ENCODE measurements at places on chromosomes 7 and 10.
A peak's percentile ranks its signal among the peaks of the same experiment; 100 is the strongest.

DNA sequence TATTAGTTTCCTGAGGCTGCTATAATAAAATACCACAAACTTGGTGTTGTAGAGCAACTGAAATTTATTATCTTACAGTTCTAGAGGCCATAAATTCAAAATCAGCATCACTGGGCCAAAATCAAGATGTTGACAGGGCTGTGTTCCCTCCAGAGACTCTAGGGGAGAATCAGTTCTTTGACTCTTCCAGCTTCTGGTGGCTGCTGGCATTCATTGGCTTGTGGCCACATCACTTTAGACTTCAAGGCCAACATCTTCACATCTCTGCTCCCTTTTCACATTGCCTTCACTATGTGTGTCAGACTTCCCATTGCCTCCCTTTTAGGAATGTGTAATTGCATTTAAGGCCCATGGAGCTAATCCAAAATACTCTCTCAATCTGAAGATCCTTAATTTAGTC is 1.6 kb upstream of the MRPS33 start:
- DNase-seq = no peak

GRCh38 chr10:42738679-42739078 is 43.9 kb upstream of the BMS1 start:
- DNase-seq = peak; percentile 52

DNA sequence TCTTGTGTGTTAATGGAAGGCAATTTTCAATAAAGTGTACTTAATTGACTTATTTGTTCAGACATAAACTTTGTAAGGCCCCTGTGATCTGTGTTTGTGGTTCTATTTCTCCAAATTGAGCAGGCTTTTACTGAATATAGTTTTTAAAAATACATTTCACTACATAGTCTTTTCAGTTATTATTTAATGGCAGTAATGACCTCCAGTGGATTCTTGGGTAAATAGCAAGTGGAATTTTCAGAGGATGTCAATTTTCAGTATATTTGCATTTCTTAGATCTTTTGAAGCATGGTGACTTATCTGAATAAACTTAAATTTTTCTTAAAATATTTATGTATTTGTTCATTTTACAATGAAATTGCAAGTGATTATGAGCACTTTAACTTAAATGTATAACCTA is 203.1 kb upstream of the PCLO start:
- DNase-seq = no peak

GRCh38 chr7:69208848-69209247 is 389.4 kb upstream of the AUTS2 start:
- no peak for DNase-seq

- no peak for DNase-seq
These were observed 35.2 kb downstream of the CYP17A1 start for GRCh38 chr10:102801978-102802377.

GRCh38 chr7:122604251-122604650 is 94.7 kb downstream of the RNF133 start:
- DNase-seq = no peak

DNA sequence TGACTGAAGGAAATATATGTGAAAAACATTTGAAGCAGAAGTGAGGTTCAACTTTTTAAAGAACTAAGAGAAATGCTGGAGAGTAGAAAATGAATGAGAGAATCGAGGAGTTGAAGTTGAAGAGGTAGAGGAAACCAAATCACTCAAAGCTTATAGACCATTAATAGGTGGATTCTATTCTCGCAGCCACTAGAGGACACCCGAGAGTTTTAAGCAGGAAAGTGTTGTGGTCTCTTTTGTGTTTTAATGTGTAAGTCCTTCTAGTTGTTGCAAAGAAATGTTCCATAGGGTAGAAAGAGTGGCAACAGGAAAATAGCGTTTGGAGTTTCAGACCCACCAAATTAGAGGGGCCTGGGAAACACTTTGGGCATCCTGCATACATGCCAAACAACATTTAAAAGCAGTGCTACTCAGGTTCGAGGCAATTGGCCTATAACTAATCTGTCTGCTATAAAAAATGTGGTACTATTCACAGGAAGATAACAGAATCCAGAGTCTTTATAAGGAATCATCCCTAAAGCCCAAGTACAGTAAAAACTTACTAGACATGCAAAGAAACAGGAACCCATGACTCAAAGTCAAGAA is 75.3 kb upstream of the TAS2R16 start:
- DNase-seq = peak; percentile 6

GRCh38 chr7:98978672-98979071 is 100.3 kb downstream of the TRRAP start:
- DNase-seq = no peak

- DNase-seq = no peak
These were observed 122.9 kb downstream of the SAMD9 start for GRCh38 chr7:92994901-92995300.

- no peak for DNase-seq
These were observed 200.9 kb downstream of the GRM3 start for GRCh38 chr7:86844608-86845007.

GRCh38 chr10:130015075-130015695 is 51.1 kb upstream of the EBF3 start:
- DNase-seq = no peak

DNA sequence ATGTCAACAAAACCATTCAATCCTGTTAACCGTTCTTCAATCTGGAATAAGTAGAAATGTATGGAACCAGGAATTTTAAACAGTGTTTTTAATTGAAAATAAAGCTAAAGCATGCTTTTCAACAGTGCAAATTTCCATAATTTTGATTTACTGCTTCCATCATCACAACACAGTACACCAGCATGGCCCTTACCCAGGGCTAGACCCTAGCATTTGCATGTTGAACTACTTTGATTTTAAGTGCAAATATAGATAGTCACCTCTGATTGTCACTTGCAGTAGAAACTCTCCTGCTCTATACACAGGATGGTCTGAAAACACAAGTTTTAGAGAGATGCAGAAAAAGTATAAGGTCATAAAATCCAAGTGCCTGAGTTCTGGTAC is 12.1 kb downstream of the SKIDA1 start:
- no peak for DNase-seq

DNA sequence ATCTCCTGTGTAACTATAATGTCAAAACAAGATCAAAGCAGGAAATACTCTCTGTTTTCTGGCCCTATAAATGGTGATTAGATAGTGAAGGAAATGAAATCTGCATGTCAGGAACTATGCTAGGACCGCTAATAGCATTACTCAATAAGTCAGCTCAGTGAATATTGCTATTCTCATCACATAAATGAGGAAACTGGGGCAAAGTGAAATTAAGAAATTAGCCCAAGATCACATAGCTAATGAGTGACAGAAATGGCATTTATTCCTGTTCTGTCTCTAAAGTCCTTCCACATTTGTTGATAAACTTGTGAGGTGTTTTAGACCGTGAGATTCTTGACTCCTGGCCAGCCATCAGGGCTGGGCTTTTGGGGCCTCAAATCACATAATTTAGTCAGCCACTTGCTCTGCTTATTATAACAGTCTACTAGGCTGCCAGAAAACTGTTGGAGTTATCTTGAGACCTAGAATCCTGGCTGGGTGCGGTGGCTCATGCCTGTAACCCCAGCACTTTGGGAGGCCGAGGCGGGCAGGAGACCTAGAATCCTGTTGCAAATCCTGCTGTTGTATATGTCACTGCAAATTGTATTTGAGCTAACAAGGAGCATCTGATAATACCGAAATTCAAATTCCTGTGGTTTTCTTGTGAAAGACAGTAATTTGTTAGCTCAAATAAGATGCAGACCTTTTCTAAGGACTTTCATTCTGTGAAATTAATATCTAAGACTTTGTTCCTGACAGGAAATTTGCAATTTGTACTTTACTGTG is 66.5 kb upstream of the SHTN1 start:
- no peak for DNase-seq

GRCh38 chr7:18496341-18496700 is 772 bp downstream of the HDAC9 start:
- no peak for DNase-seq

DNA sequence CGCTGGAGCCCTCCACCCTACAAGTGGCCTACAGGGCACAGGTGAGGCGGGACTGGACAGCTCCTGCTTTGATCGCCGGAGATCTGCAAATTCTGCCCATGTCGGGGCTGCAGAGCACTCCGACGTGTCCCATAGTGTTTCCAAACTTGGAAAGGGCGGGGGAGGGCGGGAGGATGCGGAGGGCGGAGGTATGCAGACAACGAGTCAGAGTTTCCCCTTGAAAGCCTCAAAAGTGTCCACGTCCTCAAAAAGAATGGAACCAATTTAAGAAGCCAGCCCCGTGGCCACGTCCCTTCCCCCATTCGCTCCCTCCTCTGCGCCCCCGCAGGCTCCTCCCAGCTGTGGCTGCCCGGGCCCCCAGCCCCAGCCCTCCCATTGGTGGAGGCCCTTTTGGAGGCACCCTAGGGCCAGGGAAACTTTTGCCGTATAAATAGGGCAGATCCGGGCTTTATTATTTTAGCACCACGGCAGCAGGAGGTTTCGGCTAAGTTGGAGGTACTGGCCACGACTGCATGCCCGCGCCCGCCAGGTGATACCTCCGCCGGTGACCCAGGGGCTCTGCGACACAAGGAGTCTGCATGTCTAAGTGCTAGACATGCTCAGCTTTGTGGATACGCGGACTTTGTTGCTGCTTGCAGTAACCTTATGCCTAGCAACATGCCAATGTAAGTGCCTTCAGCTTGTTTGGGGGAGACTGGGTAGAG is at the start of gene COL1A2:
COL1A2 (plus strand) TSS at position 459 of the 704 bp plus-strand sequence; CDS start at position 596, 137 bp downstream.
- DNase-seq = no peak

- no peak for DNase-seq
These were observed 5.1 kb upstream of the DMBT1 start for GRCh38 chr10:122555442-122555841.

- no peak for DNase-seq
These were observed 381.6 kb downstream of the PARD3 start for GRCh38 chr10:34433241-34434076.

- no peak for DNase-seq
These were observed 149.3 kb upstream of the SHH start for GRCh38 chr7:155961241-155962190.

DNA sequence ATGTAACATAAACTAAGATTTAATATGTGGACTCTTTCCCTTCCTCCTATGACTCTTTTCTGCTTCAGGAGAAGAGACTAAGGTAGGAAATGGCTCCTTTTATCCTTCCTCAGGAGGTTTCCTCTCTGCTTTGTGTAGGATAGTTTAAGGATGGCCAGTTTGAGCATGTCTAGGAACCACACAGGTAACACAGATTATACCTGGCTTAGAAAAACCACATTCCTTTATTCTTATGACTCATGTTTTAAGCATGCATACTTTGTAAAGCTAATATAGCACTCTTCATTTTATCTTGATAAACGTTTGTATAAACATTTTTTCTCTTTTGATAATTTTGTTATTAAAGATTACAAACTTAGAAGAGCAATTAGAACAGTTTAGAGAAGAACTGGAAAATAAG is 57.8 kb downstream of the CYP51A1 start:
- DNase-seq = no peak

- DNase-seq = no peak
These were observed 77.5 kb upstream of the CTTNBP2 start for GRCh38 chr7:117950601-117951260.

- peak; percentile 55 for DNase-seq
These were observed 279.4 kb upstream of the CACNA2D1 start for GRCh38 chr7:82722946-82723345.

- no peak for DNase-seq
These were observed 58.7 kb upstream of the TMEM106B start for GRCh38 chr7:12152196-12152918.

- no peak for DNase-seq
These were observed 132.3 kb upstream of the POT1 start for GRCh38 chr7:125061776-125062397.
